Frontal cortex (tissue), 4 donors: ENCODE measurements at places on chromosomes 11 and 22.
A peak's percentile ranks its signal among the peaks of the same experiment; 100 is the strongest.

DNA sequence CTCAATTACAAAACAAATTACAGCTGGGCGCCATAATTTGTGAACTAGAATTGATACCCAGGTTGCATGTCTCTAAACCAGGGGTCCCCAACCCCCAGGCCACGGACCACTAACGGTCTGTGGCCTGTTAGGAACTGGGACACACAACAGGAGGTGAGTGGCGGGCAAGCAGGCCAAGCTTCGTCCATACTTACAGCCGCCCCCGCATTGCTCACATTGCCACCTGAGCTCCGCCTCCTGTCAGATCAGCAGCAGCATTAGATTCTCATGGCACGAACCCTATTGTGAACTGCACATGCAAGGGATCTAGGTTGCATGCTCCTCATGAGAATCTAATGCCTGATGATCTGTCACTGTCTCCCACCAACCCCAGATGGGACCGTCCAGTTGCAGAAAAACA lies 12.9 kb downstream of the FCHSD2 start:
- no peak for DNase-seq

DNA sequence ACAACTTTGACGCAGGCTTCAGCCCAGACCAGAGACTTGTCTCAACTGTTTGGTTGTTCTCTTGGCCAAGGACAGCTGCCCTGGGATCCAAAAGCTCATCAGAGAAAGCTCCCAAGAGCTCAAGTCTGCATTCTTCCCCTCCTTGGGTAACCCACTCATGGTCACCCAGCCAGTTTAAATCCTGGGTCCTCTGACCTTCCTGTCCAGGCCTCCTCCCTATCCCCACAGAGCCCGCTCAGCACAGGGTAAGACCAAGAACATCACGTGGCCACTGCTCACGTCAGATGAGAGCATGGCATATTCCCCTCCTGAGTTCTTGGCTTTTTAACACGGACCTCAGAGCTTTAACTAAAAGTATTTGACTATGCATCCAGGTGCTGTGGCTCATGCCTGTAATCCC lies 25.8 kb downstream of the TSKU start:
- no peak for DNase-seq

DNA sequence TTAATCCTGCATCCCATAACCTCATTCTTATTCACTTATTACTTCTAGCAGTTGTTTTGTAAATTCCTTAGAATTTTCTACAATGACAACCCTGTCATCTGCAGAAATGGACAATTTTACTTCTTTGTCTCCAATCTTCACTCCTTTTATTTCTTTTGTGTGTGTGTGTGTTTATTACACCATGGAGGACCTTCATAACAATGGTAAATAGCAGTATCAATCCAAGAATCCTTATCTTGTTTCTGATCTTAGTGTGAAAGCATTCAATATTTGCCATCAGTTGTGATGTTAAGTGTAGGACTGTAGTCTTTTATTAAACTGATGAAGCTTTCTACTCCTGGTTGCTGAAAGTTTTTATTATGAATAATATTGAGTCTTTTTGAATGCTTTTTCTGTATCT lies 109.1 kb downstream of the MPPED2 start:
- DNase-seq = no peak

DNA sequence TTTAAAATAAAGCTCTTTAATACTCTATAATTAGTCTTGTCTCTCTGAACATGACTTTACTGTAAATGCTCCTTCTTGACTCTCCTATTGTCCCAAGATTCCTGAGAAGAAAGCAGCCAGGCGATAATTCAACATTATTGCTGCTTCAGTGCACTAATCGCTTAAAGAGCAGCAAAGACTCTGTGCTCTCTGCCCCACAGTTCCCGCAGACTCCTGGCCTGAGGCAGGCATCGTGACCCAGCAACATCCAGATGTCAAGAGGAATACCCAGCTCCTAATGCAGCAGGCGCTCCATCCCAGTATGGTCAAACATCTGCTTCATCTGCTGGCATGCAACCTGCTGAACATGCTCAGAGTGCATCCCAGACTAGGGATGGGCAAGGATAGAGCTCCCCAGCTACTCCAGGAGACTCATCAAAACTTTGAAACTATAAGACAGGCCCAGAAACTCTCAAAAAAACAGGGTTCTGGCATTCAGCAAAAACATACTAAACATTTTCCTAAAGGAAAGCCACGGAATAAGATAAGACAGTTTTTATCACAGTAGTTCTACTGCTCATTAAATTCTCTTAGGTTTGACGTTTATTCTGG lies 270.0 kb downstream of the SOX6 start:
- no peak for DNase-seq

GRCh38 chr11:48032721-48033120 lies 52.4 kb downstream of the PTPRJ start:
- DNase-seq = no peak

DNA sequence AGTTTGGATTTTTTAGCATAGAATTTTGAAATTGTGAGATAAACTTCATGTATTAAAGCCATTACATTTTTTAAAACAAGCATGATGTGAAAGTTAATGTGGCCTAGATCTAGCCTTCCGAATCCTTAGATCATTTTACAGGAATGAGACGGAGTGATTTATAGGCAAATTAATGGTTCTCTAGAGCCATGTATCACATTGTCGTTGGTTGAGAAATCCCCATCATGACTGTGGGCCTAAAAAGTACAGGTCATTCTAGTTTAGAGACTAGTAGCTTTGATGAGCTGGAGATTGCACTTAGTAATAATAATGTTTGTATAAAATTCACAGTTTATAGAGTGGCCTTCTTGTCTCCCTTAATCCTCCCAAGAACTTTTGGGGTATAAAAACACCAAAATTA lies 7.1 kb downstream of the EWSR1 start:
- no peak for DNase-seq

DNA sequence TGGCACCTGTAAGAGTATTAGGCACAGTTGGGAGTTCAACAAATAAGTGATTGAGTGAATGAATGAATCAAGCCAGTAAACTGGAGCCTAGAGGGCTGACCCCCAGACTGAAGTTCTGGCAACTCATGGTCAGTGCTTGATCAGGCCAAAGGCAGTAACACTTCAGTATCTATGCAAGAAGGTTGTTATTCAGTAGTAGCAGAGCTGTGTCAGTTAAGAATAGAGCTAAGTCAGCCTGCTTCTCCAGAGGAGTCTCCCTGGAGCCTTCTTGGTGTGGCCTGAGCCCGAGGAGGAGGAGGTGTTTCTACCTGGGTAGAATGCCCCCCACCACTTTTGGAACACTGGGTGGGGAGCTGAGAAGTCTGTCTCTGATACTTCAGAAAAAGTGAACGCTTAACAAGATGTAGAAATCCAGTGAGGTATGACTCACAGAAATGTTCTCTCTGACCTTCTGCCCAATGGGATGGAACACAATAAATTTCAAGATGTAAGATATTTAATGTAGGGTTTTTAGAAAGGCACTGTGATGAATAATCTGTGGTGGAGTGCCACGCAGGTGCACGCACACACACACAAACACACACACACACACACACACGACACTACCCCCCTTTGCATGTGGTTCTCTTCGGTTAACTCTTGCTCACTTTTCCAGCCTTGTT lies 219.9 kb downstream of the HIPK3 start:
- no peak for DNase-seq

DNA sequence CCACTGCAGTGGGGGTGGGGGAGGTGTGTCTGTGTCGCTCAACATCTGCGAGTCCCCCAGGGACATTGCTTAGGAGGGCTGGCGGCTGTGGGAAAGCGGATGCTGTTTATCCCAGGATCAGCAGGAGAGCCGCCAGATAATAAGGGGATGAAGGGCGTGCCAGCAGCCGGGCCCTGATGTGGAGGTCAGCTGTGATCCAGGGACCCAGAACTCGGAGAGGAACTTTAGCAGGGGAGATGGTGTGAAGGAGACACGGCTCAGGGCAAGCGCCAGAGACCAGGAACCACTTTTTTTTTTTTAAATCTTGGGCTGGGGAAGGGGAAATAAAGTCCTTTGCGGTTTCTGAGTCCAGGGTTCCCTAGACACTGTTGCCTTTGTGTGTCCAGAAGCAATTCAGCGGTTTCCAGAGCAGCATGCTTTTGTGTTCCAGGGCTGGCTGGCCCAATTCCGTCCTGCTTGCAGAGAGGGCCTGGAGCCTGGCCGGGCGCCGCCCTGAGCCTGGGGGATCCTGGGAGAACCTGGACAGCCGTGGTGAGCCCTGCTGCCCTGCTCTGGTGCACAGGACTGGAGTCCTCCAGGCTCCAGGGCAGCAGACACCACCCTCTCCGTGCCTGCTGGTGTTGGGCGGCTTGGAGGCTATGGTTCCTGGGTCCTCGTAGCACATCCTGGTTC lies at the start of gene GRAMD4:
Gene GRAMD4 (plus strand): TSS at position 557 of the 672 bp plus-strand sequence. CDS start 6,414 bp downstream, outside the sequence.
- peak; percentile 62 for DNase-seq

GRCh38 chr11:2175659-2176058 lies 4.0 kb upstream of the TH start:
- no peak for DNase-seq

- DNase-seq = no peak
Measured at GRCh38 chr11:67581469-67581868, 2.1 kb upstream of the GSTP1 start.

DNA sequence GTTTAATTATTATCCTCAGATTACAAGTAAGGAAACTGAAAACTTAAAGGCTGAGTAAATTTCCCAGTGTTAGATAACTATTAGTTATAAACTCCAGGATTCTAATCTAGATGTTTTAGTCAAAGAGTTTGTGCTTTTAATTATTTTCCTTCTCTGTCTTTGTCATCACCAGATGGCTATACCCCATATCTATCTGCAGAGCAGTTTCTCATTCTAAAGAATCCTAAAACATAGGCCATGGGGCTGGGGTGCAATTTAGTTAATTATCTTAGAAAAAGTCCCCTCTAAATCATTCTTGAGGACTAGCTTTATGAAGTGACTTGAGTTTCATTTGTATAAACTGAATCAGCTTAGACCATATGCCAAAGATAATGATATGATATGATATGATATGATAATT lies 556.3 kb upstream of the ANO5 start:
- no peak for DNase-seq

DNA sequence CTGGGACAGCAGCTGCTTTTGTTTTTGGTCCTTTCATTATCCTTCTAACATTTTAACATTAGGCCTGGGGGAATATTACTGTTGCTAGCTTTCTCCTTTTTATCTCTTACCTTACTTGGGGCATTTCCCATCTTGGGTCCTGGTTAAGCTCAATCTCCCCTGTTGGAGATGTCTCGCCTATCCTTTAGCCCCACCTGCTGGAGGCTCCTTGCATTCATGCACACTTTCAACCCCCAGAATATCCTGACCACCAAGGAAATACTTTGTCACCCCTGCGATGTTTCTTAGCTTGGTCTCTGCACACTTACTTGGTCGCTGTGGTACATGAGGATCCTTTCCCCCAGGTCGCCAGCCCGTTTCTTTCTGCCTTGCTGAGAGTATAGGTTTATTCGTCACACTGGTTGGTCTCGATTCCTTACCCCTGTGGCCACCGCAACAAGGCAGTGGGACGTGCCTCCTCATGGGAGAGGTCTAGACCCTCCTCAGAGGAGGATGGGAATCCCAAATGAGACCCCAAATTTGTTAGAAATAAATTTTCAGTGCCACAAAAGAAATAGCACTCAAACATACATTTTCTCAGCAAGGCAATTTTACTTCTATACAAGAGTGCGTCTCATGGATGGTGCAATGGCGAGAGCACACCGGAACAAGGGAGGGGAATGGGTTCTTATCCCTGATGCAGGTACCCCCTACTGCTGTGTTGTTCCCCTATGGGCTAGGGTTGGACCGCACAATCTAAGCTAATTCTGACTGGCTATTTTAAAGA lies 5.4 kb upstream of the TXN2 start:
- DNase-seq = no peak

DNA sequence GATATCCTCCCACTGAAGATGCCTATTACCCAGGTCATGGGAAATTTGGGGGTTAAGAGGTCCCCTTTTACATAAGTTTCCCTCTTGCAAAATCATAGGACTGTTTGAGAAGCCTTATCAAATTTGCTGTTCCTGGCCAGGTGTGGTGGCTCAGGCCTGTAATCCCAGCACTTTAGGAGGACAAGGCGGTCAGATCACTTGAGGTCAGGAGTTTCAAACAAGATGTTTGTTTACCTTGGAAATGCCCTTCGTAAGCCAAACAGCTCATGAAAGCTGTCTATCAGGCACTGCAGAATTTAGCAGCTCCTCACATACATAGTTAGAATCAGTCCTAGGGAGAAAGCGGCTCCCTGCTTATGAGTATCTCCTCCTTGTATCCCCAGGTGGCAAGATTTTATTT lies 4.9 kb upstream of the EI24 start:
- DNase-seq = no peak

GRCh38 chr11:73412308-73412707 lies 36.1 kb downstream of the RELT start:
- DNase-seq = no peak

DNA sequence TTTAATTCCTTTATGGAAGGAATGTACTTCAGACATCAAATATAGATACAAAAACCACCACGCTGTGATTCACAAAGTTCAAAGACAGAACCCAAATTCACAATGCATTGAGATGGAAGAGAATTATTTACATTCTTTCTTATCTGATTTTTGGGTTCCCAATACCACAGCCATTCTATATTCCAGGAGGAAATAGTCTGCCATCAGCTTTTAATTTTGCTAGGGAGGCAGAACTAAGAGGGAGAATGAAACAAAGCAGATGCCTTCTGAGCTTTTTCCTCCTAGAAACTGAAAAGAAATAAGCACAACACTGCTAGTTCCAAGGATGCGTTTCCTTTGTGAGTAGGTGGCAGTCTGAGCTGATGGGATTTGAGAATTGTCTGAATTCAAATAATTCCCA lies 283.0 kb upstream of the NARS2 start:
- DNase-seq = no peak

GRCh38 chr22:33232071-33232470 lies 173.9 kb upstream of the SYN3 start:
- DNase-seq = no peak

- no peak for DNase-seq
Measured at GRCh38 chr11:76690736-76691135, 20.2 kb upstream of the LRRC32 start.

DNA sequence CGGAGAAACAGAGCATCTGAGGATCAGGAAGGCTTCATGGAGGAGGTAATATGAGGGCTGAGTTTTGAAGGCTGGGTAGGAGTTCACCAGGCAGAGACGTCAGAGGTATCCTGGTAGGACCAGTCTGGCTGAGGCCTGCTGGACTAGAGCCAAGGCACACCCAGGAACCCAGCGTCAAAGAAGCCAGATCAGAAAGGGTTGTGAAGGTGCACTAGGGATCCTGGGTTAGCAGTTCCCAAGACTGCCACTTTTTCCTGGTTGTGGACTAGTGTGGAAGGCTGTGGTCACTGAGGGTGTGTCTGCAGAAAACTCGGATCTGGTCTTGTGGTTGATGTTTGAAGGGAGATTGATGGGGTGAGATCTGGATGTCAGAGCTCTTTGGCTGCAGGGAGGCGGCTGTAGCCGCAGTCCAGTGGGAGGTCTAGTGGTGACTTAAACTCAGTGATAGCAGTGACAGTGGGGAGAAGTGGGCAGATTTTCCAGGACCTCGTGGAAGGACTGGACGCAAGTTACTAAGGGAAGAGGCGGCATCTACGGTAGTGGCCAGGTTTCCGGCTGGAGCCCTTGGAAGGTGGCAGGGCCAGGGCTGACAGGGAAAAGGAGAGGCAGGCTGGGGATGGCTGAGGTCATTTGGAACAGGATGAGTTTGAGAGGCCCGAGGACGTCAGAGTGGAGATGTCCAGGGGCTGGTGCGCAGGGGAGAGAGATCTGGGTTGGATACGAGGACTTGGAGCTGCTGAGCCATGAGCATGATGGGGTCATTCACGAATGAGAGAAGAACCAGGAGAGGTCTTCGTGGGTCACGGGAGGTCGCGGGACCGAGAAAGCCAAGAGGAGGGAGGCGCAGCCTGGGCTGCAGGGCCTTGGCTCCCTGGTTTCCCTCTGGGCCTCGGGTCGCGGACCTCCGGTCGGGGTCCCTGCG lies 10.9 kb downstream of the RELA start:
- DNase-seq = no peak
